ENCODE measurements at places on chromosomes 7 and 10.
A peak's percentile ranks its signal among the peaks of the same experiment; 100 is the strongest.

- DNase-seq, result peak; percentile 36
Observed at GRCh38 chr10:70508912-70509756, 30.6 kb downstream of the PALD1 start.

DNA sequence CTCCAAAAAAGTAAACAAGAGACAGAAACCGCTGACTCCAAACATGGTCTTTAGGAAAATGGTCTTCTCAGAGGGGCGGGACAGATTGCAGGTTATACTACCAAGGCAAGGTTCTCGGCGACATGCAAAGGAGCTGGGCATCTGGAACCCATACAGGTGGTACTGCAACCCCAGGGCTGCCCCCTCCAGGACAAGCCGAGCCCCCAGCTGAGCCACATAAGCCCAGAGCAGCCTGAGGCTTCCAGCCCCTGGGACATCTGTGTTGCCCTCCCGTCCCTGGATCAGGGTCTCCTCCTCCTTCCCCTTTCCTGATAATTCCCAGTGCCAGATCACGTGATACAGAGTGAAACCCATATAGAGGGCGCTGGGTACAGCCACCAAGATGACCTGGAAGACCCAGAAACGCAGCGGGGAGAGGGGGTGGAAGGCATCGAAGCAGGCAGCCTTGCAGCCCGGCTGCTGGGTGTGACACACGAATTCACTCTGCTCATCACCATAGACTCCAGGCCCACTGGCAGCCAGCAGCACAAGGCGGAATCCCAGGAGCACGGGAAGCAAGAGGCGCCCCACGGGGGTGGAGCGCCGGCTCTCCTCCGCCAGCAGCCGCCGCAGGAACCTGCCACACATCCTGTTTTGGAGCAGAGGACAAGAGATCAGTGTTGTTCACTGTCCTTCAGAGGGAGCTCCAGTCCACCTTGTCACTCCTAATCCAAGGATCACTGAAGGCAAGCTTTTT lies at the start of gene GJC3:
Gene GJC3, minus strand, starts transcription at position 627 of the 736 bp plus-strand sequence. Its CDS starts 0 bp downstream, at position 627.
- DNase-seq, result peak; percentile 33

GRCh38 chr7:140156460-140157080 lies 20.2 kb downstream of the KDM7A start:
- no peak for DNase-seq

GRCh38 chr10:83849150-83849549 lies 290.2 kb upstream of the GHITM start:
- no peak for DNase-seq

DNA sequence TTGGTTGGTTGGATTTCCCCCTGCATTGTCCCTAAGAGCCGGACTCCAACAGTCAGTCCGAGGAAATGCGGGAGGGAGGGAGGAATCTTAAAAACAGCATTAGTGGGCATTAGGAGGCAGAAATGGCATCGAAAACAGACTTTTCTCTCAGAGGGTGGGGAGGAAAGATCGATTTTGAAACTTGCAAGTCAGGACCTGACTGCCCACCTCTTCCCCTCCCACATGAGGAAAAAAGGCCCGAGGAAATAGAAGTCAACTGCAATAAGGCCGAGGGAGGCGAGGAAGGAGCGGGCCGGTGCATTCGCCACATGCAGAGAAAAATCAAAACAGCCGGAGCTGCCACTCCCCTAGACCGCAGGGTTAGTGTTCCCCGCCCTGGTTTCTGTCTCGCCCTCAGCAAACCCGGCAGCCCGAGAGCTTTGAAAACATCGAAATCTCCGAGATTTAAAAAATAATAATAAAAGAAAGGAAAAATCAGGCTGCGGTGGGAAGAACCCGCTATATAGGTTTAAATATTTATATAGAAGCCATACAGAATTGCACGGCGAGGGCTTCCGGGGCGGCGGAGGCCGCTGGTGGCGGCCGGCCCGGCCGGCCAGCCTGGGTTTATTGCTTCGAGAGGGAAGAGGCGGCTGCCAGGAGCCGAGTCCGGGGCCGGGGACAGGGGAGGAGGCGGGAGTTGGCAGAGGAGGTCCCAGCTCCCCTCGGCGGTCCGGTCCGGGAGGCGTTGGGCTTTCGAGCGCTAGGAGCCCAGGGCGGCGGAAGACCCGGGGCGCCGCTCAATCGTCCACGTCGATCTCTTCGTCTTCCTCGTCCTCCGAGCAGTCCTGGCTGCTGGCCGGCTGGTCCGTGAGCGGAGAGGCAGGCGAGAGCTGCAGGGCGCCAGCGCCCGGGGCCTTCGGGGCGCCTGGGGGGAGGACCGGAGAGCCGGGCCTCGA lies 2.5 kb downstream of the LBX1 start:
- no peak for DNase-seq

DNA sequence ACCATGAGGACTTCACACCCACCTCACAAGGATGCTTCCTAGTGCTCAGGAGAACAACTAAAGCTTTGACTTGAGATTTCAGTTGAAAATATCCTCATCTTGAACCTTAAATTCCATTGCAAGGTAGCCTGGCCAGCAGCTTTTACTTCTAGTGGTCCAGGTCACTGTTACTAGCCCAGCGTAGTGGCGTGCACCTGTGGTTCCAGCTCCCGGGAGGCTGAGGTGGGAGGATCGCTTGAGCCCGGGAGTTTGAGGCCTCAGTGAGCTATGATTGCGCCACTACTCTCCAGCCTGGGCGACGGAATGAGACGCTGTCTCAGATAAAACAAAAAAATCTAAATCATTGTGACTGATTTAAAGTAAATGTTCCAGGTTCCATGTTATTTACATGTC lies 28.3 kb upstream of the PRKAR1B start:
- no peak for DNase-seq

GRCh38 chr7:112056409-112056808 lies 149.8 kb downstream of the DOCK4 start:
- DNase-seq, result peak; percentile 10

DNA sequence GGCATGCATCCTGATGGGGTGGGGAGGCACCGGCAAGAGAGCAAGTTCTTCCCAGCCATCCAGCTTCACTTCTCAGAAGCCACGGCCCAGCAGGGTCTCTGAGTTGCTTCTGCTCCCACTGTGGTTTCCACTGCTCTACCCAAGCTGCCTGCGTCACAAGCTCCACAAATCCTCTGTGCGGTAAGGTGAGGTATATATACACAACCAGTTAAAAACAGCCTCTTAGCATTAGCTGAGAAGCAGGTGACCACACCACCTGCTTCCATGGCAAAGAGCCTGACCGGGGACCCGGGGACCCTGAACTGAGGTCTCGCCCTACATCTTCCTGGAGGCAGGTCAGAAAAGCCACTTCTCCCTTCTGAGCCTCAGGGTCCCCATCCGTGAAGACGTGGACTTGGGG lies 46.9 kb upstream of the NPFFR1 start:
- DNase-seq, result no peak

DNA sequence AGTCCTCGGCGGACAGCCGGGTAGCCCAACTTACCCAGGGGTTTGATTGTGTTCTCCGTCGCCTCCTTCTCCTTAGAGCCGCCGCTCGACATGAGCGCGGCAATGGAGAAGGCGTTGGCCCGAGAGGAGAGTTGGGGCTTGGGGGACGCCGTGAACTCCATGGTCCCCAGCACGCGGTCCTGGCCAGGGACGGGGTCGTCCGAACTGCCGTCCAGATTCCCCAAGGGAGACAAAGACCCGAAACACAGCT lies 515 bp downstream of the TBX20 start:
- DNase-seq, result no peak

- DNase-seq, result peak; percentile 70
Observed at GRCh38 chr10:61869774-61870525, 31.5 kb upstream of the ARID5B start.

DNA sequence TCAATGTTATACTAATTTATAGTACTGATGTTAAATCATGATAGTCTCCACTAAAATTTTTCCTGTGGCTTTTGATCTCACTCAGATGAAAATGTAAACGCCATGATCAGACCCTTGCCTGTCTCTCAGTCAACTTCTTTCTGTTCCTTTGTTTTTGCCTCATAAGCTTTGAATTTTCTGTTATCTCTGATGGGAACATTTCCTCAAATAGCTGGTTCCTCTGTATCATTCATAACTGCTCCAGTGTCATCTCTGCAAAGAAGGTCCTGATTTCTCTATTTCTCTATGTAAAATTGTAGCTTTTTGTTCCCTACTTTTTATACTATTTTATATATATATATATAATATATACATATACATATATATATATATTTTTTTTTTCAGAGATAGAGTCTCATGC lies 67.5 kb downstream of the GPR141 start:
- DNase-seq, result no peak

DNA sequence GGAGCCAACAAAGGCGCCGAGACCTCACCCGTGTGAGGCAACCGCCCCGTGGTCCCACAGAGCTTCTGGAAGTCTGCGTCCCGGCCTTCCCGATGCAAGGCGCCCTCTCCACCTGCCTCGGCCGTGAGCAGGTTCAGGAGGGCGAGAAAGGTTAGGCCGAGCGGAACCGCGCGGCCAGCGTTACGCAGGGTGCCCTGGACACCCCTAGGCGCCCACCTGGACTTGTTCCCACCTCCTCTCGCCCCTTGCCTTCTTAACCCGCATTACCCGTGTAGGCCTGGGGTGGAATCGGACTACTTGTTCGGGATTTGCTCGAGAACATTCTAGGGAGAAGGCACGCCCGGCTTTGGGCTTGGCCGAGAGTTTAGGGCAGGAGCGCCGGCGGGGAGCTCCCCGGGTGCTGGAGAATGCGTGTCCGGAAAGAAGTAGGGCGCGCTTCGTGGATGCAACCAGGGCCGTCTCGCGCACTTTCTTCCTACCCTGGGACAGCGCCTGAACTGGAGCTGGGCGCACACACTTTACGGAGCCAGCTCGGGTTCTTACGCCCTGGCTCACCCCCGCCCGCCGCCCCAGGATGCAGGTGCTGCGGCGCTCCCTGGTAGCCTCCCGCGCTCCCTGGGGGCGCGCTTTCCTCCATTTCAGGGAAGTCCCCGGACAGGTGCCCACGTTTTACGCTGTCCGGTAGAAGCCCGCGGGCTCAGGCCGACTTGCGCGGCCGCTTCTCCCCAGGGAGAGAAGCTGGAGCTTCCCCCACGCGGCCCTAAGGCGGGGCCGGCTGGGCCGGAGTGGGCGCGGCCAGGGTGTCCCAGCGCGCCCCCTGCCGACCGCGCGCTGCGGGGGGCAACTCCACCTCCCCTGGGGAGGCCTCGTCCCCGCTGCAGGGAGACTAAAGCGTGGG lies 74.5 kb downstream of the INSIG1 start:
- DNase-seq, result no peak

GRCh38 chr10:116113721-116114501 lies 159.1 kb downstream of the GFRA1 start:
- peak; percentile 81 for DNase-seq

GRCh38 chr7:35544028-35544742 lies 150.8 kb downstream of the HERPUD2 start:
- DNase-seq, result no peak

DNA sequence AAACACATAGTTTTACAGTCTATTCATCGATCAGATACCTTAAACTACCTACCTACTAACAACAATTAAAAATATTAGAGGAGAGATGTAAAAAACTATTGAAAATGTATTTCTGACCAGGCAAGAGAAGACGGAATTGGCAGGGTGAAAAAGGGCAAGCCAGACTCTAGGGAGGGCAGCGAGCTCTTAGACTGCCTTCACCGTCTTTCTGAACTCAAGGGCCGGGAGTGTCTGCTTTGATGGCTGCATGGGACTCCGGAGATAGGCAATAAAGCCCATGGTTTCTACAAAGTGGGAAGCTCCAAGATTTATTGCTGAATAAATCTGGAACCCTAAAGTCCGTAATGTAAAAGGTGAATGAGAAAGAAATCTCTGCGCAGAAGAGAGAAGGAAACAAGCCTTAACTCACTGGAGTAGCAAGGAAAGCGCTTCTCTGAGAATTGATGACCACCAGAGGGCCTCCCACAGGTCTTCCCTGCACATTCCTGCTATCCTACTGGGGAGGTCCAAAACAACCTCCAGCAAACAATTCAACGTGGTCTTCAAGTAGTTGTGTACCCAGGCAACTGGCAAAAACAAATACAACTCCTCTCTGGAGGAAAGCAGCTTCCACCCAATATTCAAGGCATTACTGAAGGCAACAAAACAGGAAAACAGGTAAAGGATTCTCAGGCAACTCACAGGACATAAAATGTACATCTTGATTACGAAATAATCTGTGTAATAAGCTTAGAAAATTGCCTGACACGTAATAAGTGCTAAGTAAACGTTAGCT lies 181.3 kb downstream of the SDK1 start:
- peak; percentile 56 for DNase-seq

DNA sequence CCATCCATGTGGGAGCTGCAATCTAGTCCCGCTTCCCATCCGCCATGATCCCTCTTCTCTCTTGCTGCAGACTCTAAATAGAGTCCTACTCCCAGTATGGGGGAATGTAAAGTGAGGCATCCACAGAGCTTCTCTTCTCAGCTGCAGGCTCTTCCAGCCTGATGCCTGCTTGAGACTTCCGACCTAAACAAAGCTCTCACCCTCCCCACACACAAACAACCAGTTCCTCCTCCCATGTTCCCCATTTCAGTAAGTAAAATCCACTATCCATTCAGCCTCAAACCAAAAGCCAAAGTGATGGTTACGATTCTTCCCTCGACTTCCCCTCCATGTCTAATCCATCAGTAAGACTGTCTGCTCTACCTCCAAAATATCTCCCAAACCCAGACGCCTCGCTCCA lies 108.2 kb upstream of the NFE2L3 start:
- no peak for DNase-seq

DNA sequence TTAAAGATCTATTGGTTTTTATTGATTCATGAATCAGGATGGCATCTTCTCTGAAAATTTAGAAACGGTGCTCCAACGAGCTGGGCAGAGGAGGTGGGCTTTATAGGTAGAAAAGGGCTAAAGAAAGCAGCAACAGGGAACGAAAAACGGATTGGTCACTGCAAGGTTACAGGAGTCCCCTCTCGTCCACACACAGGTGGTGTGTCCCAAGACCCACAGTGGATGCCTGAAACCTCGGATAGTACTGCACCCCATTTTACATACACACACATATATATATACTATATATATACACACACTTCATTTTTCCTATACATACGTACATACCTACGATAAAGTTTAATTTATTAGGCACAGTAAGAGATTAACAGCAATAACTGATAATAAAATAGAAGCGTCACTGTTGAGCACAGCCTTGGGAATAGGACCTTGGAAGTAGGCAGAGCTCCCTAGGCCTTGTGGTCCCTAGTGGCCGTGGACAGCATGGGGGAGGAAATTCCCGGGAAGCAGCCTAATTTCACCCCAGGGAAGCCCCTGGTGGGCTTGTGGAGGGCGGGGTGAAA lies 737 bp upstream of the NUB1 start:
- DNase-seq, result no peak

DNA sequence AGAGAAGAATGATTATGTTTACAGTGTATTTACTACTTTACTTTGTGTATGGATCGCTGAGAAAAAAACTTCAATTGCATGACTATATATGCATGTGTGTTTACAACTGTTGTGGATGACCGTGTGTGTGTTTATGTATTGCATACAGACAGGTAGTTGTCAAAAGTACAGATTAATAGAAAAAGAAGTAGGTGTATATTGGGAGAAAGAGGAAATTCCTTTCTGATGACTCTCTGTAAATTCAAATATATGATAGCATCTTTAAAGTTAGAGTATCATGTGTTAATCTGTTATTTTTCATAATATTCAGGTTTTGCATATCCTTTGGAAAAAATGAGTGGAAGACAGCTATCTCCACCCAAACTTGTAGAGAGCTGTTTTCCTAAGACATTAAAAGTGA lies 160.4 kb upstream of the AGR3 start:
- DNase-seq, result no peak
